NCI-H1092 treated with DMSO at 0.1 percent for 48 hours (cell line): ENCODE measurements at places on chromosomes 3 and 15.

- no peak for DNase-seq
Measured at GRCh38 chr3:38662544-38662943, 13.1 kb upstream of the SCN5A start.

GRCh38 chr3:8969241-8969640, 6.0 kb upstream of the RAD18 start:
- no peak for DNase-seq

- no peak for DNase-seq
Measured at GRCh38 chr3:133859381-133860234, 36.1 kb downstream of the RAB6B start.

DNA sequence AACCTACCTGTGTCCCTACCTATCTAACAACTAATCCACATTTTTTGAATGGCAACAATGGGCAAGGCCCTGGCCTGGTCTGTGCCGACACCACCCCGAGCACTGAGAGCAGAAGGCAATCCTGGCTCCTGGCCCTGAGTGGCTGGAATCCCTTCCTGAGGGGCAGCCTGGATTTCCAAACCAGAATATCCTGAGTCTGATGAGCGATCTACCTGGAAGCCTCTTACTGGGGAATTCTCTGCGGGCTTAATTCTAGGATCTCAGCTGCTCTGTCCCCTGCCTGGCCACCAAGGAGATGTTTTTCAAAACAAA, 22.1 kb downstream of the ATP2B2 start:
- DNase-seq = no peak

DNA sequence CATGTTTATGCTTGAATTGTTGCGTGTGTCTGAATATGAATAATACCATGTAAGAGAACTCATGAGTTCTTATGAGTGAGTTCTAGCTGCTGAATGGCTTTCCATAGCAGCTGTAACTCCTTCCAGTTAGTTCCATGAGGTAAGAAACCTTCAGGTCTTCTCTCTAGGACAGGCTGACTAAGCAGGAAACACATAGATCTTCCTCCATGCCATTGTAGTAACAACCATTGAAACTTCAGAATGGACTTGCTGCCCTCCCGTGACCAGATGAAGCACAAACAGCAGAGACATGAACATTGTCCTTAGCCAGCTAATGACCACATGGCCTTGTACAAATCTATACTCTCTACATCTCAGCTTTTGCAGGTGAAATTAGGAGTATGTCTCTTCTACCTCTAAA, 200.0 kb downstream of the ZNF385D start:
- no peak for DNase-seq

DNA sequence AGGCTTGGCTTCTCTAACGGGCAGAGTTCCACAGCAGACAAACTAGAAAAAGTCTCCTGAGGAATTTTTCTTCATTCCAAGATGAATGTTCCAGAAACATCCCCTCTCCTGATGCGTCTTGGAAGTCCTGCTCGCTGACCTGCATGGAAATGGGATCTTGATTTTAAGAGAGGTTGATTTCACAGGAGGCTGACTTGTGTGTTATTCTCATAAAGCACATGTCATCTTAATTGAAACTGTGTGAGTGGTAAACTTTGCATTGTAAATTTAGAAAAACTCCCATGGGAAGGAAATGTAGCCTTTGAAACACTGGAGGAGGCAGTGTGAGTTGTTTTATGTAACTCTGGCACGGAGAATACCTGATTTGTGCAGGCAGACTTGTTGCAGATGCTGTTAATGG, 337.8 kb upstream of the NR2E3 start:
- no peak for DNase-seq

DNA sequence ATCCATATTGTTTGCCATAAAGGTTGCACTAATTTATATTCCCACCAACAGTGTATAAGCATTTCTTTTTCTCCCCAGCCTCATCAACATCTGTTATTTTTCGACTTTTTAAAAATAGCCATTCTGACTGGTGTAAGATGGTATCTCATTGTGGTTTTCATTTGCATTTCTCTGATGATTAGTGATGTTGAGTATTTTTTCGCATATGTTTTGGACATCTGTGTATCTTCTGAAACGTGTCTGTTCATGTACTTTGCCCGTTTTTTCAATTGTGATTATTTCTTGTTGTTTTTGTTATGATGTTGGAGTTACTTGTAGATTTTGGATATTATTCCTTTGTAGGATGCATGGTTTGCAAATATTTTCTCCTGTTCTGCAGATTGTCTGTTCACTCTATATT, 46.5 kb downstream of the TP63 start:
- DNase-seq = no peak

DNA sequence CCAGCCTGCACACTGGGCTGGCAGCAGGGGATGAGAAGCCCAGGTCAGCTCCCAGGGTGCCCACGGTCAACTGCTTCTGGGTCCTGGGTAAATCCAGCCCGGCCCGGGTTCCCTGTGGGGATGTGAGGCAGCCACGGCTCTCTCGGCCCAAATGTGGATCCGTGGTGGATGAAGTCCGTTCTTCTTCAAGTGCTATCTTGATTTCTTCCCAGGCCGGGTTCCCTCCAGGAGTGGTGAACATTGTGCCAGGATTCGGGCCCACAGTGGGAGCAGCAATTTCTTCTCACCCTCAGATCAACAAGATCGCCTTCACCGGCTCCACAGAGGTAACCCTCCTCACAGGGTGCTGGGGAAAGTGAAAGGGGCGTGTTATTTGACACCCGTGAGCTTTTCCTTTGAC, 16.1 kb downstream of the ALDH1A3 start:
- DNase-seq = no peak

- DNase-seq = no peak
Measured at GRCh38 chr15:66901336-66902100, 163.9 kb upstream of the SMAD3 start.

GRCh38 chr3:121916189-121916588, 22.0 kb downstream of the SLC15A2 start:
- no peak for DNase-seq

DNA sequence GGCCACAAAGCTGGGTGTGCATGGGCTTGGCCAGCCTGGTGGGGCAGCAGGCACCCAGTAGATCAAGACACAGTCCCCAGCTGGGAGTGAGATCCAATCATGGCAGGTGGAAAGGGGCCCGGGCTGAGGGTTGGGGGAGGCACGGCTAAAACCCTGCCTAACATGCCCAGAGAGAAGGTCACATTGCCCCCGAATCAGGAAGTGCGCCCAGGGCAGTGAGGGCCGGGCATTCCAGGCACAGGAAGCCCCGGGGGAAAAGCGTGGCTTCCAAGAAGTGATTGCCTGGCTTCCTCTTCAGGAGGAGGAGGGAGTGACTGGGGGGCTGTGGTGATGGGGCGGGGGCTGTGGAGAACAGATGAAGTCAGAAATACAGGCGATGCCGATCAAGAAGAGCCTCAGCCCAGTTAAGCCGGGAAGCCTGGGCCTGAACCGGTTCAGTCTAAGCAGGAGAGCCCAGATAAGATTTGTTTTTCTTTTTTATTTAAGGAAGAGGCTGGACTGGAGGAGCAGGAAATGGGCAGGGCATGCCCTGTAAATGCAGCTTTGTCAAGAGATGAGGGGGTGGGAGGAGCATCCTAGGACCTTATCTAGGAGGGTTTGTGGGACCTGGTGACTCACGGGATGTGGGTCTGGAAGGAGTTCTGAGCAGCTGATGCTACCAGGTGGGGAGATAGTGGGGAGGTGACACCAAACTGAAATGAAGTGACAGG, 83.9 kb downstream of the CHSY1 start:
- no peak for DNase-seq

GRCh38 chr3:59540696-59541095, 490.9 kb upstream of the CFAP20DC start:
- DNase-seq = no peak

GRCh38 chr3:63945558-63946096, 33.4 kb upstream of the SCAANT1 start:
- DNase-seq = no peak

- DNase-seq = no peak
Measured at GRCh38 chr3:39028546-39028945, 23.2 kb downstream of the SCN11A start.

DNA sequence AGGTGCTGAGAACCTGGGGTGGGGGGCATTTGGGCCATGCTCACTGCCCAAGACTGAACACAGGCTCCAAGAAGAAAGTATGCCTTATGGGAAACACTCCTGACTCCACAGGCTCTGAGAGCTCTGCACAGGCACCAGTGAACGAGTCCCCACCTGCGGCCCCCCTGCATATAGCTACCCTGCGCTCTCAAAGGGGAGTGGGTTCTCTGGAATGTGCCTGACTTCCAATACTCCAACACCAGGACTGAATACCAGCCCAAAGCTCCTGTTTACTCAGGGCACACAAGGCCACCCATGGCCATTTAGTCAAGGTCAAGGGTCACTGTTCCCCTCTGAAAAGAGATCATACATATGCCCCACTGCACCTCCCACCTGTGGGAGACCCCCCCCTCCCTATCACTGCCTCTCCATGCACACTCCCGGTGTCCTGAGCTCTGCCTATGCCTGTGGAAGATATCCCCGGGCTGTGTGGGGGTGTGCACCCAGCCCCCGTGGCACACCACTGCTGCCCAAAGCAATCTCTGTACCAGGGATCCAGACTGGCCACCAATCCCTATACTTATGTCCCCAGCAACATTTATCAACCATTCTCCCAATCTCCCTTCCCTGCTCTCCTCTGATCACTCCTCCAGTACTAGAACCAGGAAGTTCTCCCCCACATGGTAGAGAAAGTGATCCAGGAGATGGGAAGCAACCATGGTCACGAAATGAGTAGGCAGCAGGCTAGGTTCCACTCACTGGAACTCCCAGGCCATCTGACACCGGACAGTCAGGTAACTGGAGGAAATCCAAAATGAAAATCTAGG, 1.5 kb upstream of the PLXNB1 start:
- no peak for DNase-seq

GRCh38 chr3:28982906-28983305, 298.0 kb upstream of the RBMS3 start:
- no peak for DNase-seq

DNA sequence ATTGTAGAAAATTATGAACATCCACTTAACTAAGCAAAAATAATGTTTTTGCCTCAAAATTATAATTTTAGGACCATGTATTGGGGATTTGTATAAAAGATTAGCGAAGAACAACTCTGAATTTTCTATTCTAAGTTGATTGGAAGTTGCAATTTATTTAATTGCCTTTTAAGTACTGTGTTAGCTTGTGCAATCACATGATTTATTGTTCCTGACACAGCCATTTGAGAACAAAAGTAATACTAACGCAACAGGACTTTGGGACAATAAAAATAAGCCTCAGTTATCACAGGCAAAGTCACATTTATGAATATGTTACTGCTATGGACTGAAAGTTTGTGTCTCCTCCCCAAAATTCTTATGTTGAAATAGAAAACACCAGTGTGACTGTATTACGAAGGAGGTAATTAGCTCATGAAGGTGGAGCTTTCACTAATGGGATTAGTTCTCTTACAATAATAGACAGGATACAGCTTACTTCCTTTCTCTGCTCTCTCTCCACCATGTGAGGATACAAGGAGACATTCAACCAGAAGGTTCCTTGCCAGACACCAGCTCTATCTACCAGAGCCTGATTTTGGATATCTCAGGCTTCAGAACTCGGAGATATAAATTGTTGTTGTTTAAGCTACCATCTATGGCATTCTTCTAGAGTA, 745.9 kb downstream of the ZBBX start:
- DNase-seq = no peak

GRCh38 chr3:123663977-123664376, 79.1 kb upstream of the HACD2 start:
- DNase-seq = no peak

DNA sequence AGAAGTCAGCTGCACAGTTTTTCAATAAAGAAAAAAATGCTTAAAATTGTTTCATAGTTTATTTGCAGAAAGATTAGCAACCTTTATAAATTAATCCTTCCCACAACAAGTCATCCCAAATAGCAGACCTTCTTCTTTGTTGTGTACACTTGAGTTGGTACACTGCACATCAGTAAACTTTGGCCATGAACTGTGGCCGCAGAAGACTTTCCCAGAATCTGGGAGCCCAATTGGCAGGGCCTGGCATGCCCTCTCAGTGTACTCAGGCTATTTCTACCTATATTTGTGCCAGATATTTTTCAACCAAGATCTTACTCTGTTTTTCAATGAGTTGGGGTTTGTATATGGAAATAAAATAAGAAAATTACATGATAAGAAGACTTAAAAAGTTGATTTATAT, 133.1 kb downstream of the DIPK2A start:
- no peak for DNase-seq

DNA sequence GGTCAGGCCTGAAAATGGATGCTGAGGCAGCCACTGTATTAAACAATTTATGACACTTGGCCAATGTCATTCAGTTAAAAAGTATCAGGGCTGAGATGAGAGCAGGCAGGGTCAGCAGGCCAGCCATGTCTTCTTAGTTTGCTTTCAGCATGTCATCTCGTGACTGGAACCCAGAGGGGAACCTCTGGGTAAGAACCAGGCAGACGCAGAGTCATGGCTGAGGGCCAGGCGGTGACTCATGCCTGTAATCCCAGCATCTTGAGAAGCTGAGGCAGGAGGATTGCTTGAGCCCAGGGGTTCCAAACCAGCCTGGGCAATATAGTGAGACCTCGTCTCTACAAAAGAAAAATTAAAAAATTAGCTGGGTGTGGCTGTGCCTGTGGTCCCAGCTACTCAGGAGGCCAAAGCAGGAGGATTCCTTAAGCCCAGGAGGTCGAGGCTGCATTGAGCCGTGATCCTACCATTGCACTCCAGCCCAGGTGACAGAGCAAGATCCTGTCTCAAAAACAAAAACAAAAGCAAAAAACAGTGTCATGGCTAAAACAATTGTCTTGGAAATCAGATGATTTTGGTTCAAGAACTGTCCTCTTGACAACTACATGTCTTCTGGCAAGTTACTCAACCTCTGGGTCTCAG, 11.7 kb downstream of the BCL2L10 start:
- DNase-seq = no peak

- DNase-seq = peak; percentile 9
Measured at GRCh38 chr3:23183731-23184130, 19.4 kb upstream of the UBE2E2 start.

DNA sequence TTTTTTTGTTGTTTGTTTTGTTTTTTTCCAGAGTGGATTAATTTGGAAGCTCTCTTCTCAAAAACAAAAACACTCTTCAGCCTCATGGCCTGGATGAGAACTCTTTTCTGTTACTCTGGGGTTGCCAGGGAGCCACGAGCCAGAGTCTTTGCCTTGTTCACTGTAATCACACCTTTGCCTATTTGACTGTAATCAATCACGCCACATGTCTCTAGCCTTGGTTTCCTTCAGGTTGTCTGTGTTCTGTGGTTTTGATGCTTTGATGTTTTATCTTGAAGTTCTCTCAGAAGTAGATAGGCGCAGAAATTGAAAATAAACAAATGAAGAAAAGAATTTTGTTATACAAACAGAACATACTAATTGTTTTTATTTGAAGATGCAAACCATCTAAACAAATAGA, 62.3 kb upstream of the IGF1R start:
- DNase-seq = no peak

- no peak for DNase-seq
Measured at GRCh38 chr3:197366301-197367044, 68.1 kb upstream of the DLG1 start.
